ENCODE measurements at places on chromosomes 1 and 21. TPM values are rescaled to one million over a fixed set of nuclear protein-coding genes. Genes with fewer than 3 reads are reported as not detected.

KIRREL1 gene
- 33.9 TPM for total RNA-seq

LGR6 gene
- 1.3 TPM for total RNA-seq

AMY1C gene
- total RNA-seq, result 22.2 TPM

AGO3 gene
- total RNA-seq, result 32.4 TPM

MCOLN2 gene
- total RNA-seq, result 5.0 TPM

TSSK3 gene
- 0.46 TPM for total RNA-seq

REN gene
- 0.23 TPM for total RNA-seq

PLEKHN1 gene
- 5.1 TPM for total RNA-seq

TMEM82 gene
- total RNA-seq, result not detected

PTGS2 gene
- total RNA-seq, result 12.6 TPM

EFNA3 gene
- 1.1 TPM for total RNA-seq

PMVK gene
- total RNA-seq, result 48.8 TPM

ZYG11A gene
- 0.20 TPM for total RNA-seq

AMY1A gene
- 2.1 TPM for total RNA-seq

WNT3A gene
- 3.1 TPM for total RNA-seq

ADAMTS1 gene
- total RNA-seq, result 99.7 TPM

AMY2A gene
- total RNA-seq, result not detected

GCSAML gene
- total RNA-seq, result 1.4 TPM

METTL13 gene
- total RNA-seq, result 22.1 TPM

PPIH gene
- 28.6 TPM for total RNA-seq

RGSL1 gene
- not detected for total RNA-seq

NR5A2 gene
- 3.2 TPM for total RNA-seq

RAP1GAP gene
- total RNA-seq, result 41.4 TPM

FAM72C gene
- total RNA-seq, result 0.09 TPM

TAS1R3 gene
- total RNA-seq, result 1.3 TPM

RIPK4 gene
- total RNA-seq, result 21.6 TPM

KRTAP19-3 gene
- total RNA-seq, result not detected

ATG4C gene
- total RNA-seq, result 12.9 TPM

OR2G3 gene
- total RNA-seq, result not detected

RIMS3 gene
- total RNA-seq, result 5.5 TPM

AKNAD1 gene
- not detected for total RNA-seq

S100A14 gene
- 150 TPM for total RNA-seq

NBPF11 gene
- 10.3 TPM for total RNA-seq

NCAM2 gene
- total RNA-seq, result 9.0 TPM

PIK3R3 gene
- 36.7 TPM for total RNA-seq
